ENCODE measurements at places on chromosomes 6 and 20. TPM values are rescaled to one million over a fixed set of nuclear protein-coding genes. Genes with fewer than 3 reads are reported as not detected.

TRIM31 gene
- not detected for total RNA-seq

BEND3 gene
- 2.2 TPM for total RNA-seq

BMP7 gene
- total RNA-seq: not detected

SIRPB2 gene
- not detected for total RNA-seq

PREX1 gene
- 21.4 TPM for total RNA-seq

BPI gene
- total RNA-seq: not detected

TMEM151B gene
- not detected for total RNA-seq

COL11A2 gene
- 0.11 TPM for total RNA-seq

LGSN gene
- not detected for total RNA-seq

GNMT gene
- total RNA-seq: 0.25 TPM

PERP gene
- 22.5 TPM for total RNA-seq

TPD52L1 gene
- 13.7 TPM for total RNA-seq

WFDC2 gene
- not detected for total RNA-seq

PARD6B gene
- total RNA-seq: 3.5 TPM

TBXT gene
- not detected for total RNA-seq

PHACTR1 gene
- 1.4 TPM for total RNA-seq

PRICKLE4 gene
- not detected for total RNA-seq

LST1 gene
- total RNA-seq: not detected

GINS1 gene
- total RNA-seq: 6.0 TPM

PTCRA gene
- total RNA-seq: not detected

POPDC3 gene
- total RNA-seq: 23.6 TPM

NKAIN4 gene
- total RNA-seq: not detected

KCNK16 gene
- total RNA-seq: not detected

C6orf163 gene
- 2.1 TPM for total RNA-seq

ZNF334 gene
- 4.8 TPM for total RNA-seq
